ENCODE measurements at places on chromosomes 4 and X. TPM values are rescaled to one million over a fixed set of nuclear protein-coding genes. Genes with fewer than 3 reads are reported as not detected.

Gene GCNA
- 2.7 TPM for total RNA-seq

Gene MAGEA11
- not detected for total RNA-seq

Gene LEF1
- 48.5 TPM for total RNA-seq

Gene RIPPLY1
- total RNA-seq = not detected

Gene SPANXD
- total RNA-seq = not detected

Gene PROM1
- not detected for total RNA-seq

Gene IL2
- total RNA-seq = 163 TPM

Gene SUPT20HL2
- total RNA-seq = not detected

Gene DMRTC1
- total RNA-seq = not detected

Measured in activated CD8-positive, alpha-beta memory T cell treated with anti-CD3 and anti-CD28 coated beads for 36 hours (primary cell).